ENCODE measurements at places on chromosomes 5 and 9. TPM values are rescaled to one million over a fixed set of nuclear protein-coding genes. Genes with fewer than 3 reads are reported as not detected.
A peak's percentile ranks its signal among the peaks of the same experiment; 100 is the strongest.

GRCh38 chr5:141841378-141842180 is 36.6 kb downstream of the PCDH1 start:
- DNase-seq, result no peak

DNA sequence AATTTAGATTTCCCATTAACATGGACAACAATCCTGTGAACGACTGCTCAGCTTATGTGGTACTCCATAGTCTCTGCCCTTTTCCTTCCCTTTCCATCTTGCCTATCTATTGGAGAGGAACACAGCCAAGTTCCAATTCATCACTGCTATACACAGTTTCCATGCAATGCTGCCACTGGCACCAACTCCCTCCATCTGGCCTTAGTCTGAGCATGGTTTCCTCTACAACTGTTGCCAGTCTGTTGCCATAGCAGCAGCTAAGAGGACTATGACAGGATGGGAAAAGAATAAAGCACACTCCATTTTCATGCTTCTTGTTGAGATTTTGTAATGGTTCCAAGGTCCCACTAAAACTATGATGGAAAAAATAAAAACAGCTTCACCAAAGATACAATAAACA is 189.0 kb downstream of the HCN1 start:
- peak; percentile 18 for DNase-seq

- peak; percentile 70 for DNase-seq
These were observed 16.5 kb downstream of the GRXCR2 start for GRCh38 chr5:145856285-145856818.

- DNase-seq, result no peak
These were observed 375.8 kb downstream of the TAF11L14 start for GRCh38 chr5:18010053-18010452.

DNA sequence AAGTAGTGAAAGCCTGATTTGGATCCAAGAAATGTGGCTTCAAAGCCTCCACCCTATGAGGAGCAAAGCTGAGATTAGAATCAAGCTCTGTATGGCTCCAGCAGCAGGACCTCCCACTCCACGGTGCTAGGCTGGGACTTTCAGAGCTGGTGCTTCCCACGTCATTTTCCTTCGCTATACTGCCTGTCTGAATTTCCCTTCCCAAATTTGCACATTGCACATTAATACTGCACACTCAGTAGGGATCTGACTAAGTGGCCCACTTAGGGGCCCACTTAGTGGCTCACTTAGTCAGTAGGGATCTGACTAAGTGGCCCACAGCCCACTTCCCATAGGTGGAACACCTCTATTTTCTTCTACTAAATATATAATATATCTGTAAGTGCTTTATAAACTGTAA is 14.1 kb upstream of the SPDL1 start:
- DNase-seq, result no peak

DNA sequence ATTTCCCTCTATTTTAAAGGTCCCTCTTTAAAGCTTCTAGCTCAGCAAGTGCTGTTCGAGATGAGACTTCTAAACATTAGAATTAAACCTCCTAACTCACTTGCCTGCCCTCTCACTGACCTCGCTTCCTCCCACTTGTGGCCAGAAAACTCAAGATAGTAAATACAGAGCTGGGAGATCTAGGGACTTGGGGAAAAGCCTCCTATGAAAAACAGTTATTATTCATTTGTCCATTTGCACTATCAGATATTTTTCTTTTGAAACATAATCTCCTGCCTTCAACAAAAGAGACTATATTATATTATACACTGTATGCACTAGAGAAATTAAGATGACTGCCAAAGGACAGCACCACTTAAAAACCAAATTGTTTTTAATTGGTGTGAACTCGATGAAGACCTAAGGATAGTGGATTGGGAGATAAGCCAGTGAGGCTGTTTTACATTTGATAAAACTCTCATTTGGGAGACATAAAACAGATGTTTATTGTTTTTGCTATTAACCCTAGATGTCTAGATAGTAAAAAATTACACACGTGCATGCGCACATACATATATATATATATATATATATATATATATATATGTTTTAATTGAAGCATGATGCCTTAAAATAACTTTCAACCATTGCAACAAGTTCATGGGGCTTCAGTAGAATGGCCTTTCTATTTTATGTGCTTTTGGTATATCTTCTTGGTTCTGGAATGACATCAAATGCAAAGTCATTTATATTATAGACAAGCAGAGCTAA is 229.4 kb downstream of the ADAMTSL1 start:
- no peak for DNase-seq

The OLFML2A gene
- total RNA-seq, result 1.9 TPM

The SPATA31E1 gene
- not detected for total RNA-seq

The PHF24 gene
- total RNA-seq, result under 0.01 TPM
